ENCODE measurements at places on chromosomes 13 and 19. TPM values are rescaled to one million over a fixed set of nuclear protein-coding genes. Genes with fewer than 3 reads are reported as not detected.

DNA sequence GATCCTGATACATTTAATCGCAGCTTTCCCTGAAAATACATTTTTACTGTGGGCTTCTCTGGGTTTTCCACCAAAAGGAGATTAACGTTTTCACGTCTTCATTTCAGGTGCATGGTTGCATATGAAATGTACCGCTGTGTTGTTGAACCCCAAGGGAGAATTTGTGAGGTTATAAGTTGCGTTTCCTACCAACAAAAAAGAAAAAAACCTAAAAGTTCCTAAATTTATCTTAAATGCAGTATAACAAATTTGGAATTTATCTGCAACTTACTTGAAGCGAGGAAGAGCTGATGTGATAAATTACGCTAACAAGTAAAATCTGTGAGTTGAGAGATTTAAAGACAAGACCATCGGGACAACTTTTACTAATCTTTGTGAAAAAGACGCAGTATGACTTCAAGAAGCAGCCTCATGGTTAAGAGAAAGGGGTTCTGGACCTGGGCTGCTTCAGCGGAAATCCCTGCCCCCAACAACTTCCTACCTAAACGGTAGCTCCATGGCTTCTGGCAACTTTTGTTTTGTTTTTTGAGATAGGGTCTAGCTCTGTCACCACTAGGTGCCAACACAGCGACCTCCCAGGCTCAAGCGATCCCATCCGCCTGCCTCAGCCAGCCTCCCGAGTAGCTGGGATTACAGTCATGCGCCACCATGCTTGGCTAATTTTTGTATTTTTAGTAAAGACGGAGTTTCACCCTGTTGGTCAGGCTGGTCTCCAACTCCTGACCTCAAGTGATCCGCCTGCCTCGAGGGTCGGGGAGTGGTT, 958 bp upstream of the OBI1 start:
- H3K4me3 ChIP-seq, result peak overlapping the region; percentile 8
- DNase-seq, result peak; percentile 11
- H3K36me3 ChIP-seq, result no peaks in the 10 kb centered on the region
- peak overlapping the region; percentile 25 for H3K27ac ChIP-seq
- no peaks in the 10 kb centered on the region for H3K27me3 ChIP-seq

DNA sequence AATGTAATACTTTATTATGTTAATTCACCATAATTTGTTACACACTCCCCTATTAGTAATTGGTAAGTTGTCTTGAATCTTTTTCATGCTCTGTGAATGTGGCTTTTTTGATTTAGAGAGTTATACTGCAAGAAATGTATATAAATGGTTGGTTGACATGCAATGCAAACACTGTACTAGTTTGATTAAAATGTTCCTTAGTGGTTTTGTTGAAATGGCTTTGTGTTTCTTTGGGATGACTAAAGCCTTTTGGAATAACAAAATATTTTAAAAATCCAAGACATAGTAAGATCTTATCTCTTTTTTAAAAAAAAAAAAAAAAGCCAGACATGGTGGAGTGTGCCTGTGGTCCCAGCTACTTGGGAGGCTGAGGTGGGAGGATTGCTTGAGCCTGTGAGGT, 10.5 kb downstream of the LAMP1 start:
- no peak overlapping the region for H3K27ac ChIP-seq
- no peak for DNase-seq
- peaks cover 24% of the 10 kb centered on the region for H3K36me3 ChIP-seq
- no peaks in the 10 kb centered on the region for H3K27me3 ChIP-seq
- H3K4me1 ChIP-seq, result no peaks in the 10 kb centered on the region

DNA sequence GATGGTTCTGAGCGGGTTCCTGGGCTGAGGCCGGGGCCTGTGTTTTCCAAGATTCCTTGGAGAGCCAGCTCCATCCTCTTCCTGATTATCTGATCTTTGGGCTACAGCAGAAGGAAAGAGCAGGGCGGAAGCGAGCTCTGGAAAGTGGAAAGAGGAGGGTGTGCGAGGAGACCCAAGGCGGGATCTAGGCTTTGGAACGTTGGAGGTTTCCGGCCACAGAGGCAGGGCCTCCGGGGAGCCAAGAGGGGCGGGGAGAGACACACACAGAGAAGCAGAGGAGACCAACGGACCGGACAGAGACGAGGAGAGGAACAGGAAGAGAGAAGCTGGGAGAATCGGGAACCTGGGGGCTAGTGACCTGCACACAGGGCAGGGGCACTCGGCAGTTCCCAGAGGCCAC, at the start of gene CLEC11A:
Gene CLEC11A, plus strand, starts transcription at position 296 of the 400 bp plus-strand sequence. CDS start 162 bp downstream, outside the sequence.
- peak within 1 kb of the TSS; percentile 26 for H3K4me3 ChIP-seq
- peak within 1 kb of the TSS; percentile 72 for H3K27ac ChIP-seq
- H3K27me3 ChIP-seq, result peaks cover 61% of the 10 kb centered on the region
- peaks cover 6% of the 10 kb centered on the region for H3K4me1 ChIP-seq
- no peaks in the 10 kb centered on the region for H3K36me3 ChIP-seq

DNA sequence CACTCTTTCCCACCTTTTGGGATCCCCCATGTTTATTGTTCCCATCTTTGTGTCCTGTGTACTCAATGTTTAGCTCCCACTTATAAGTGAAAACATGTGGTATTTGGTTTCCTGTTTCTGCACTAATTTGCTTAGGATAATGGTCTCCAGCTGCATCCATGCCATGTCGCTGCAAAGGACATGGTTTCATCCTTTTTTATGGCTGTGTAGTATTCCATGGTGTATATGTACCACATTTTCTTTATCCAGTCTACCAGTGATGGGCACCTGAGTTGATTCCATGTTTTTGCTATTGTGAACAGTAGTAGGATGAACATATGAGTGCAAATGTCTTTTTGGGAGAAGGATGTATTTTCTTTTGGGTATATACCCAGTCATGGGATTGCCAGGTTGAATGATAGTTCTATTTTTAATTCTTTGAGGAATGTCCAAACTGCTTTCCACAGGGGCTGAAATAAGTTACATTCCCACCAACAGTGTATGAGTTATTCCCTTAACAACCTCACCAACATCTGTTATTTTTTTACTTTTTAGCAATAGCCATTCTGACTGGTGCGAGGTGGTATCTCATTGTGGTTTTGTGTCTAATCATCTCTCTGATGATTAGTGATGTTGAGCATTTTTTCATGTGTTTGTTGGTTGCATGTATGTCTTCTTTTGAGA, 55.7 kb upstream of the MEDAG start:
- no peak for DNase-seq
- no peak overlapping the region for H3K4me3 ChIP-seq
- no peaks in the 10 kb centered on the region for H3K27me3 ChIP-seq
- no peaks in the 10 kb centered on the region for H3K36me3 ChIP-seq

Gene VSIG10L
- total RNA-seq, result 1.8 TPM

Gene CC2D1A
- total RNA-seq, result 294 TPM

Gene IRGC
- total RNA-seq, result not detected

Gene PEAK3
- 1.1 TPM for total RNA-seq

Gene NCR1
- total RNA-seq, result 0.41 TPM

Gene SHANK1
- 2.2 TPM for total RNA-seq

Measured in transverse colon (tissue), 4 donors.